Anterior cingulate cortex (tissue), 58 donors: ENCODE measurements at places on chromosomes 11 and 22.

DNA sequence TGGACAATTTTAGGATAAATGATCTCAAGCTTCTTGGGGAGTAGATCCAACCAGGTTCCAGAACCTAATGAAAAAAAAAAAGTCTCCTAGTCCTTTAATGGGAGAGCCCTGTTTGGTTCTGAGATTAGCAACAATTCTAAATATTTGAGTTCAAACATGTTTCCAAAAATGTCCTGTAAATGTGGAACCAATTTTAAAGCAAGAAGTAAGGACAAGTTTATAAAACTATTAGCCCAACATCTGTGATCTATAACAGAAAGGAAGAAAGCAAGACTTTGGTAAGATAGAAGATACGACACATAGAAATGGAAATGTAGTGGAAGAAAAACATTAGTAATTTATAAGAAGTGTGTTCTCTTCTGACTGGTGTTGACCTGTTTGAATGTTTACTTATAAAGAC, 79.7 kb upstream of the SLC5A12 start:
- DNase-seq = no peak

GRCh38 chr11:30106222-30107181, 89.7 kb upstream of the KCNA4 start:
- no peak for DNase-seq

GRCh38 chr11:131471976-131472375, 101.6 kb downstream of the NTM start:
- DNase-seq = no peak

- no peak for DNase-seq
Measured at GRCh38 chr11:112288021-112288420, 27.4 kb upstream of the PLET1 start.

- DNase-seq = no peak
Measured at GRCh38 chr11:18710545-18710944, 12.0 kb downstream of the TMEM86A start.

DNA sequence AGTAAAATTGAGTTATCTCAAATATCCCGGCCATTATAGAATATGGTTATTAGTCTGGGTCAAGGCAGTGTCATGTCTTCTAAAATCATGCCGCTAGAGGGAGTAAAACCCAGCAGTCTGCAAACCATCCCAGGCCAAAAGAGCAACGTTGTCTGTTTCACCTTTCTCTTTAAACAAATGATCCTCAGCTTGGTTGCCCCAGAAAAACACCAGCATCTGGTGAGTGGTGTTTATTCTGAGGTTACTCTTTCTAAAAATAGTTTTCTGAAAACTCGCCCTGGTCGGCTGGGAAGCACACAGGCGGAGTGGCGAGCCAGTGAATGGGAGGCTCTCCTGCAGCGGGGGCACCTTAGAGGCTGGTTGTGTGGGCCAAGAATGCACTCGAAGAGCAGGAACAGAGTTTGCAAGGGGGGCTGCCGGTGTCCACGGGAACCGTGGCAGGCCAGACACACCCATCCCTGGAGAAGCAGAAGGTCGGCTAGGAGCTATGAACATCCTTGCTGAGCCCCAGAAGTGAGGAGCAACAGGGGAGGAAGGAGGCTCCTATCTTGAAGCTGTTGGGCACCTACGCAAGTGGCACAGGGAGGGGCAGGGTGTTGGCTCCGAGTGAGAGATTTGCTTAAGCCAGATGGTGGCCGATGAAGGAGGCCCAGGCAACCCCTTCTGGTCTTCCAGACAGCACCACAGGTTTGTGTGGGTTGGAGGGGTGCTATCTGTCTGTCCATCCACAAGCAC, 297.1 kb downstream of the ETS1 start:
- DNase-seq = peak; percentile 11

DNA sequence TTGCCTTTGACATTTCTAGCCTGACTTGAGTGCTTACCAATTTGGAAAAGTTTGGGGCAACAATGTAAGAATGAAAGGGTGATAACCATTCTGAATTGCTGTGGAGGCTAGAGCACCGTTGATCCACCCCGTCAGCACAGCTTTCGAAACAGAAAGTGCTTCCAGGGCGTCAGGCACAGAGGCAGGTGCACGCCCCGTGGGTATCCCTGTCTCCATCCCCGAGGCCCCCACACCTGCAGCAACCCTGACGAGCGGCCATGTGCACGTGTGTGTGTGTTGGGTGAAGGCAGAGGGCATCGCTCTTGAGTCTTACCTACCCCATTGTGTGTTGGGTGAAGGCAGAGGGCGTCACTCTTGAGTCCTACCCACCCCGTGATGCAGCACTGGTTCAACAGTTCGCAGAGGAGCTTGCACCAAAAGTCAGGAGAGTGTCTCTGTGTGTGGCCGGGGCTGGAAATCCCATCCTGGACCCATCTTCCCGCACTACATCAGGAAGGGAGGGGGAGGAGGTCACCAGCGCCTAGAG, 404.5 kb downstream of the BRD1 start:
- DNase-seq = no peak

- no peak for DNase-seq
Measured at GRCh38 chr11:2133241-2134021, 5.8 kb downstream of the IGF2 start.

GRCh38 chr11:108632041-108632704, 32.7 kb upstream of the DDX10 start:
- no peak for DNase-seq

DNA sequence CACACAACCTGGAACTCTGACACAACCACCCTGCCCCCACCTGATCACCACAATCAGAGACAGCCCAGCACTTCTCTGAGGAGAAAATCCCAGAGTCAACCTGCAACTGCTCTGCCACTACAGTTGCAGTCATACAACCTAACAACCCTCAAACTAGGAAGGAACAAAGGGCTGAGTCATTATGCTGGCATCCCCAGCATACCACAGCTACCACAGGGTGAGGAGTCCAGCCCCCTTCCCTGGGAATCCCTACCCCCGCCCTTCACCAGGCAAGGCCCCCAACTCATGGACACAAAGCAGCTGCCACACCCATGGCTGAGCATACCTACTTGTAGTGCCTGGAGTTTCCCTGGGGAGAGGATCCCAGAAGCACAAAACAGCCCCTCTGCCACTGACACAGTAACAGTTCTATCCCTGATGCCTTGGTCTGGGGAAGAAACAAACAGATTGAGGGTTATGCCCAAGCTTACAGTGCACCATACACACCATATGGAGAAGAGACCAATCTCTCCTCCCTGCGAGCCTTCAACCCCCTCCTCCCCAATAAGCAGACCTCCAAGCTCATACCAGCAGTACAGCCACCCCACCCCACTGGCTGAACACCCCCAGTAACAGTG, 68.5 kb upstream of the C11orf58 start:
- no peak for DNase-seq

DNA sequence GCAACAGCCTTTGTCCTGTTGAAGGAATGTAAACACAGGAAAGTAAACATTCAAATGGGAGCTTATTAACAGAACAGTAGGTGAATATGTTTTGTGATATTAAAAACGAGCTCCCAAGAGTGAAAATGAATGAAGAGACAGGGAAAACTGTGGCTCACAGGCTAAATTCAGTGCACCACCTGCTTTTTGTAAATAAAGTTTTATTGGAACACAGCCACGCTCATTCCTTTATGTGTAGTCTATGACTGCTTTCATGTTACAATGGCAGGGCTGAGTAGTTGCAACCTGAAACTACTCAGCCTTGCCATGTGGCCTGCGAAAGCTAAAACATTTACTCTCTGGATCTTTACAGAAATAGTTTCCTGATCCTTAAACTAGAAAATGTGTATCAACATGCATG, 136.9 kb downstream of the MYO18B start:
- no peak for DNase-seq

- DNase-seq = no peak
Measured at GRCh38 chr11:69387409-69387885, 93.5 kb downstream of the MYEOV start.

DNA sequence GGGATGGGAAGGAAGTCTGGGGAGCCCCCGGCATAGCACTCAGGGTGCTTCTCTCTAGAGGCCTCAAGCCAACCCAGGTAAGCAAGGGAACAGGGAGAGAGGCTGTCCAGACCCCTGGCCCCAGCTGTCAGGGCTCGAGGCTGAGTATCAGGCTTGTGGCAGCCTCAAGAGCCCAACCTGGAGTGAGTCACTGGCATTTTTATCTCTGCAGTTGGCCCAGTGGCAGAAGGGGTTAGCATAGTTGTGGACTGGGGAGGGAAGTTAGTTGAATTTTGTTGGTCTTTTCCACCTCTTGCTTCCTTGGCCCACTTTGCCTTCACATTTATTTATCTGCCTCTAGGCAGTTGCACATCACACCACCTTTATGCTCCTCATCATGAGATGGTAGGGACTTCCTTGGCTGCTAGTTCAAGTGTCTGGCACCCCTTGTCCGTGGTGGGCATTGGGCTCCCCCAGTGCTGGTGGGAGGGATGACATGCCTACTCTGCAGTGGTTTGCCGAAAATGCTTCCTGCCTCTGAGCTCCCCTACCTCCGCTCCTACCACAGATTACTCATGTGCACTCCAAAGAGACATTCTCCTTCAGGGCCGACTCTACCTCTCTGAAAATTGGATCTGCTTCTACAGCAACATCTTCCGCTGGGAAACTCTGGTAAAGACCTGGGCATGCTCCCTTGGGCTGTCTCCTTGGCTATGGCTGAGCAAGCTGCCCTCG, 60.1 kb downstream of the SCN3B start:
- no peak for DNase-seq

GRCh38 chr11:10116588-10116987, 177.4 kb downstream of the SBF2 start:
- no peak for DNase-seq
